Urinary bladder (tissue), 4 donors: ENCODE measurements at places on chromosomes 12 and 14.
A peak's percentile ranks its signal among the peaks of the same experiment; 100 is the strongest.

- no peak for DNase-seq
Observed at GRCh38 chr14:66116732-66117131, 369.4 kb upstream of the CCDC196 start.

- DNase-seq: no peak
Observed at GRCh38 chr12:49043856-49044258, 16.7 kb downstream of the KMT2D start.

DNA sequence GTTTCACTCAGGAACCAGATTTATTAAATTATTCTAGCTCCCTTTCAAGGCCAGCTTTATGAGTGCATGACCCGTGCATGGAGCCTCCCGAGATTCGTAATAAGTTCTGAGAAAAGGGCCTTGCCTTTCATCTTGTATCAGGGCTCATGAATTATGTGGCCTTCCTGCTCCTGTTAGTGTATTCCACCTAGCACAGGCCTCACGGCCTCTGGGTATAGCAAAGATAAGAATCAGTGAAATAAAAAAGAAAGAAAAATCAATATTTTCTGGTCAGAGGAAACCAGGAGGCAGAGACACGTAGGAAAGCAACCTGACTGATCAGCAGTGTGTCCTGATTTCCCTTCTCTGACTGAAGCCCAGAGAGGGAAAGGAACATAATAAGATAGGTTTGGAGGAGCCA is 111.4 kb downstream of the SLC35F4 start:
- DNase-seq: no peak

- DNase-seq: no peak
Observed at GRCh38 chr12:66516133-66516532, 162.7 kb downstream of the GRIP1 start.

GRCh38 chr12:131452444-131452860 is 258.4 kb upstream of the SFSWAP start:
- DNase-seq: no peak

DNA sequence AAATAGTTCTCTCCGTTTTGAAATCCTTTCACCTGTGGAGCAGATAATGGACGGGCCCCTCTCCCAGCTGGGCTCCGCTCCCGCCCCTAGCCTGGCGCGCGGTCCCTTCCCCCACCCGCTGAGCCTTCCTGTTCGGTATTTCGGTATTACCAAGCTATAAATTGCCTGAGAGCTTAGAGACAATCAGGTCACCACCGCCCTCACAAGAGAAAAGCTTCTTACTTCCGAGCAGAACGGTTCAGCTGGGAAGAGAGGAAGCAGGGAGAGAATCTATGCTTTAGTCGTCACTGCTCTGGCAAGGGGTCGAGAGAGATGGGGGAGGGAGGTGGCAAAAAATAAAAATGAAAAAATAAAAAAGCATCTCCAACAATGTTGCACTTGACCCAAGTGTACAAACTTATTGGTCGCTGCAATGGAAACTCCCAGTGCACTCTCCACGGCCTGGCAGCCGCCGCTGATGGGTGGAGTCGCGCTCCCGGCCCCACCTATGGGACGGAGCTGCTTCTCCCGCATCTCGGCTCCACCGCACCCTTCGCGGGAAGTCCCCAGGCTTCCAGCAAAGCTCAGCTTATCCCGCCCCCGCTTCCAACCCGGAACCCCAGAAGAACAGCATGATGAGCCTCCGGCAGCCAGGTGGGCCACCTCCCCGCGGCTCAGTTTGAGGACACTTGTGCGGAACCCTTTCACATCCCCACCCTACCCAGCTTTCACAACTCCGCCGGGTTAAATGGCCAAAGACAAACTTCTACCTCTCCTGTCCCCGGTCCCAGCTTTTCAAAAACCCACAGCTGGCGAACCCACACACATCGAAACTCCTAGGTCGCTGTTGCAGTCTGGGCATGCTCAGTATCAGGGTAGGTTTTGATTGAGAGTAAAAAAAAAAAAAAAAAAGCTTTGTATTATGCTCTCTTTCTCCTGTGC is 832 bp upstream of the SYT1 start:
- DNase-seq: peak; percentile 36

GRCh38 chr14:79602045-79602444 is 609.3 kb downstream of the DIO2 start:
- DNase-seq: no peak

- no peak for DNase-seq
Observed at GRCh38 chr12:82959821-82960220, 273.1 kb downstream of the TMTC2 start.

DNA sequence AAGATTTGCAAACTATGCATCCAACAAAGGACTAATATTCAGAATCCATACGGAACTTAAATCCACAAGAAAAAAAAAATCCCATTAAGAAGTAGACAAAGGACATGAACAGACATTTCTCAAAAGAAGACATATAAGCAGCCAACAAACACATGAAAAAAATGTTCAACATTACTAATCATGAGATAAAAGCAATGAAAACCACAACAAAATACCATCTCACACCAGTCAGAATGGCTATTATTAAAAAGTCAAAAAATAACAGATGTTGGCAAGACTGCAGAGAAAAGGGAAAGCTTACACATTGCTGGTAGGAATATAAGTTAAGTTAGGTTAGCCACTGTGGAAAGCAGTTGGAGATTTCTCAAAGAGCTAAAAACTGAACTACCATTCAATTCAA is 16.2 kb downstream of the CDK17 start:
- no peak for DNase-seq

DNA sequence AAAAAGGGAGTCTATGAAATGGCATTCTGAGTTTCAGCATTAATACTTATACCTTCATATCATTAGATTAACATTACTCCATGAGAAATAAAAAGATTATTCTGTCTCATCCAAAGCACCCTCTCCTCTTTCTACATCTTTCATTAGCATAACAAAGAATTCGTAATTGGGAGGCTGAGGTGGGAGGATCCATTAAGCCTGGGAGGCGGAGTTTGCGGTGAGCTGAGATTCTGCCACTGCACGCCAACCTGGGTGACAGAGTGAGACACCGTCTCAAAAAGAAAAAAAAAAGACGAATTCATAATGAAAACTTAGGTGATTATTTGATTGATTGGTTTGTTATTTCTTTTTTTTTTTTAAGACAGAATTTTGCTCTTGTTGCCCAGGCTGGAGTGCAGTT is 1.8 kb upstream of the CDK17 start:
- no peak for DNase-seq

GRCh38 chr12:15220915-15221885 is at the start of gene RERG:
Gene RERG (minus strand): TSS chr12:15221417. CDS start chr12:15217489, 3,928 bp downstream.
- no peak for DNase-seq

GRCh38 chr14:100407376-100408102 is 84.4 kb downstream of the SLC25A47 start:
- DNase-seq: no peak

- DNase-seq: no peak
Observed at GRCh38 chr14:20612403-20612802, 21.2 kb upstream of the RNASE12 start.

DNA sequence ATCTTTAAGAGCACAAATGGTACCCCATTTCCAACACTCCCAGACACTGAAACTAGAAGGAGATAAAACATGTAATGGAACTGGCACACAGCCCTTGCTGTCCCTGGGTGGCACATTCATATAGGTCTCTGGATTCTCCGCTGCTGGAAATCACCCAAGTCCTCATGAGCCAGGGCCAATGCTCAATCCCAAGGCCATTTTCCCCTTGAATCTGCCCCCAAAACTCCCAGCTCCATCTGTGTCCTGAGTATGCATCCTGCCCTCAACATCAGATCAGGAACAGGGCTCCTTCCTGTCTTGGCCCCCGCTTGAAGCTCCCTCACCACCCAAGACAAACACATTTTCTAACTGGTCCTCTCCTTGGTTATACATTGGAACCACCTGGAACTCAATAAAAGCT is 24.6 kb downstream of the KRT76 start:
- DNase-seq: no peak

GRCh38 chr12:105474672-105475071 is 144.2 kb downstream of the C12orf75 start:
- no peak for DNase-seq

- no peak for DNase-seq
Observed at GRCh38 chr12:68237619-68238018, 12.0 kb upstream of the IL26 start.

DNA sequence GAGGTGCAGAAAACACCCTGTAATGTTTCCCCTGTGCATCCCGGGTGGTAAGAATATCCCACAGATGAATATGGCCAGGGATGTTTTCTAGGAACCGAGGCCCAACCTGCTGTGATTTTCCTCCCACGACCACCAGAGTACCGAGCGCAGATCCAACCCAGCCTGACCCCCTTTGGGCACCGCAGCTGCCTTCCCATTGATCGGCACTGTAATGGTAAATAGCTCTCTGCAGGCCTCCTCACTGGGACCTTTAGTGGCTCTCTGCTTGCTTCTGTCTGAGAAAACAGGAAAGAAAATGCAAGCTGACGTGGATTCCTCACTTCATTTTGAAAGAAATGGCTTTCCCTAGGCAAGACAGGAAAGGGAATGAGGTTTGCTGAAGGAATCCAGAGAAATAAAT is 2.4 kb upstream of the RAB15 start:
- DNase-seq: no peak

GRCh38 chr14:75579338-75579864 is 981 bp downstream of the FLVCR2 start:
- no peak for DNase-seq

GRCh38 chr14:51431033-51431709 is 191.1 kb downstream of the TMX1 start:
- DNase-seq: no peak
